Activated CD8-positive, alpha-beta memory T cell treated with anti-CD3 and anti-CD28 coated beads, Interleukin-2, amount 10 ng/mL, durations not matched to agents 7 days and 5 days (primary cell): ENCODE measurements at places on chromosomes 7 and 10. TPM values are rescaled to one million over a fixed set of nuclear protein-coding genes. Genes with fewer than 3 reads are reported as not detected.
A peak's percentile ranks its signal among the peaks of the same experiment; 100 is the strongest.

- no peak for DNase-seq
Measured at GRCh38 chr7:137393570-137393969, 50.0 kb upstream of the PTN start.

- DNase-seq: no peak
Measured at GRCh38 chr7:20269726-20270125, 52.5 kb upstream of the MACC1 start.

Gene FOXI2
- not detected for total RNA-seq

Gene PALD1
- 0.26 TPM for total RNA-seq

DNA sequence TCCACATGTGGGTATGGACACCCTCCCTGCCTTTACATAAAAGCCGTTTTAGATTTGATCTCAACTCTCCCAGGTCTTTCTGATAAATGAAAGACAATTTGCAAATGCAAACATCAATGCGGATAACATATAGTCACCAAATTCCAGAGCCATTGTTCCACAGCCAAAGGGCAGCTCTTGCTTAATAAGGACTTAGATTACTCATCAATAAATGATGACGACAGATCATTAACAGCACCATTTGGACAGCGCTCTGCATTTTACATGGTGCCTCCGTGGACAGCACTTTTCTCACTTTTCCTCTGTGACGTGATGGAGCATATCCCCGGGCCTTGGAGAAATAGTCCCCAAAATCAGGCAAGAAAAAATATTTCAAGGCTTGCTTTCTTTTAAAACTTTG, 370.3 kb upstream of the CELF2 start:
- DNase-seq: no peak

Gene HABP2
- not detected for total RNA-seq

Gene OPN4
- total RNA-seq: not detected

DNA sequence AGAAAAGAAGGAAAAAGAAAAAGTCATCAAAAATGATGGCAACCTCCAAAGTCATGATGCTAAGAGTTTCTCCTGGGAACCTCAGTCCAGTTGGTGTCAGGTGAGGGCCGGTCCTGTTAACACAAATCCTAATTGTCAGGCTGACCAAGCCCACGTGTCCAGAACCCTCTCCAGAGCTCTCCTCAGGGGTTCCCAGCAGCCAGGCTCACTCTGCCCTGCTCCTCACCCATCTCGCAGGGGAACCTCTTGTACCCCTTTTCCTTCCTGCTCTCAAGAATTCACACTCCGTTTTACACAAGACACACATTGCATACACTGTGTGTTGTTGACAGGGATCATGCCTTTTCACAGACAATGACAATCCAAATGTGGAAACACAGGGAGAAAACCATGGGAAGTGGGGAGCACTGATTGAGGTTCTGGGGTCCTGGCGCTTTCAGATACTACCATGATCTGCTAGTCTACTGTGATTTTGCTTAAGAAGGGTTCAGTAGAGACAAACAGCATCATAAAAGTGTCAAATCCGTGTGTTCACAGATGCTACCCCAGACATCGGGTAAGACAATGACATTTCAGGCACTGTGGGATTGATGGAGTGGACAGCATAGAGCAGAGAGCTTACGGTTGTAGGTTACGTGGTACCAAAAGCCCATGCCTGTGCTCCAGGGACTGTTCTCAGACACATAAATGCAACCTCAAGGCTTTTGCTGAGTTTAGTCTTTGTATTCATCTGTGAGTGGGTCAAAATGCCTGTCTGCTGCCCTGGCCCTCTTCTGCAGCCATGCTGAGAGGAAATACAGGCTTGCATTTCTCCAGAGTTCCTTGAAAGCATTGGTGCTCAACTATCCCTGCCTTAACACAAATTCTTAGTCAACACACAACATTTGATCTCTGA, 16.0 kb downstream of the IL2RA start:
- DNase-seq: no peak

GRCh38 chr10:124450012-124450782, at the start of gene NKX1-2:
TSS of gene NKX1-2 (minus strand) at chr10:124450035. CDS start at chr10:124449943, 92 bp downstream.
- DNase-seq: no peak

DNA sequence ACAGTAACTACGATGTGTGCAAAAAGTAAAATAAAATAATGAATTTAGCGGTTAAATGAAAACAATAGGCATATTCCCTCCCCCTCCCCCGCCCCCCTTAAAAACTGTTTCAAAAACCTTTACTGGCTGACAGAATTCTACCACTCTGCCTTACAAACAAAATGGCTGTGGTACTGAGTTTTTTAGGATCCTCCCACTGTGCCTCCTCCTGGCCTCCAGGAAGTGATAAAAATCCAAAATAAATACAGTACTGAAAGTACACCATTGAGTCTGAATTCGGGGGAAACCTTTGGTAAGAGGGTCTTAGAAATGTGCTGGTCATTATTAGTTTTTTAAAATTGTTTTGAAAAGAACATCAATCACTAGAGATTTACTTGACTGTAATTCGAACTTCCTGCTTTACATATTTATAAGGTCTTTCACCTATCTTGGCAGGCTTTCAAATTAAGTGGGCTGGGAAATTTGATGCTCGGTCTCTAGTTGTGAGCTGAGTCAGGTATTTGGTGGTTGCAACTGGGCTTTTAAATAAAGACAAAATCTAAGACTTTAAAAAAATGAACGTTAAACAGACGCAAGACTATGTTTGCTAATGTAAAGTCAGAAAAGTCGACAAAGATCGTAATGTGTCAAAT, 32.5 kb upstream of the EPC1 start:
- DNase-seq: no peak

DNA sequence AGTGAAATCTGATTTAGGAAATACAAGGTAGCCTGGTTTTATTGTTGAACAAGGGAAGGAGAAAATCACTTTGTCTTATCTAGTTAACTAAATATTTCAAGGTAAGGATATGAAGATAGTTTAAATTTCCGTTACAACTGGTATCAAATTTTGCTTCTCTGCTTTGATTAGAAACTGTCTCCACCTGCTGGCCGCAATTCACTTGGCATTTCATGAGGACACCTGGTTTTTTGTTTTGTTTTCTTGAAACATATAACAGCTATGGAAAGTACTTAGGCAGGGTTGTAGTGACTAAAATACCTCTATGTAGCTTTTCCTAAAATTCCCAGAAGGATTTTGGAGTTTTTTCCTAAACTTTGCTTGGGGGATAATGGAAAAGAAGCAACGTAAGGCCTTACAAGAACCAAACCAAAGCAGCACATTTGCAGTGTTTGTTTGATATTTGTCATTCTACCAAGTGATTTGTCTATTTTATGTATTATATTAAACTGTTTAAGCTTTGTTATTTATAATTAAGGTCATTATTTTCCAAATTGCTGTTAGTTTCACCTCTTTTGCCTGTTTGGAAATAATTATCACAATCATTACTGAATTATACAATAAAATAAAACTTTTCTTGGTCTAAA, 73.6 kb downstream of the AHCYL2 start:
- peak; percentile 73 for DNase-seq

DNA sequence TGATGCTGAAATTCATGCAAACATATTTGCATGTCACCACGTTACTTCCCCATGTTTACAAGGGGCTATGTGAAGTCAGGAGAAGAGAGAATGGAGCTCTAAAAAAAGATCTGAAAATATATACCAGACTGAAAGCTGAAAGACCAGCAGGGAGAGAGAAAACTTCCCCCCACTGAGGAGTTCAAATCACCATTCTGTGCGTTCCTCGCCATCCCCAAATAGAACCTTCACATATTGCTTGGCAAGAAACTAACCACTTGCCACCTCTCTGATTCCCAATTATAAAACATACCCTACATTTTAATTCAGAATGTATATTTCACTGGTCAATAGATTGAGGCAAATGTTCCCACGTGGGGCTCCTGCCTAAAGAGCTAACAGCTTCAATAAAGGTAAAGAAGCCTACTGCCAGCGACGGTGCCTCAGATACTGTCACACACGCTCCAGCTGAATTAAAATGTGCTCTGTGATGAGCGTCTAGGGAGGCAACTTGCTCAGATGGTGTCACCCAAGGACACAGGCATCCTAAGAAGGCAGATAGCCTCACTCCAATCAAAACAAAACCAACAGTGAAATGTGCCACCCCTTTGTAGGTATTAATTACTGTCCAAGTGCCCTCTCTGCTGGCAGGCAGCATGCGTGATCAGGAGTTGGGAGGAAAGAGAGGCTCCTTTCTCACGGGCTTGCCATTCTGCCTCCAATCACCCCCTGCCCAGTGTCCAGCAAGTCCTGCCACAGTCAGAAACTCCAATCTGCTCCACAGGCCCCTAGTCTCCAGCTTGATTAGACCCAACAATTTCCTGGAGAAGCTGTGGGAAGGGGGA, 298.2 kb downstream of the GRID1 start:
- peak; percentile 21 for DNase-seq

Gene FKBP6
- total RNA-seq: not detected

DNA sequence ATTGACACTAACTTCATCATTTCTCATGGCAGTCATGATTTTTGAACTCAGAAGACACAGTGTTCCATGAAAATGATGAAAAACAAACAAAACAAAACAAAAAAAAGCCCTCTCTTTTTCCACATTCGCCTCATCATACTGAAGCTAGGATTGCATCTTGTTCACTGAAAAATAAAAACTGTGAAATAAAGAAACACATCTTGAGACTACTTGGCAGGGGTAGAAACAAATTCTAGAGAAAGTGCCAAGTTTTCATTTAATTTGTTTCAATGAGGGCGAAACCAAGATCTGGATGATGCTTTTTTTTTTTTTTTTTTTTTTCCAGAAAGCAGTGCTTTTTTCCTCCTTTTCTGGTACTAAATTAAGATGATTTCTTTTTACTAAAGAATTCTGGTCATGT, 350.4 kb upstream of the ETV1 start:
- no peak for DNase-seq

- DNase-seq: no peak
Measured at GRCh38 chr10:86170255-86171108, 196.1 kb downstream of the GRID1 start.

Gene VSTM4
- not detected for total RNA-seq

DNA sequence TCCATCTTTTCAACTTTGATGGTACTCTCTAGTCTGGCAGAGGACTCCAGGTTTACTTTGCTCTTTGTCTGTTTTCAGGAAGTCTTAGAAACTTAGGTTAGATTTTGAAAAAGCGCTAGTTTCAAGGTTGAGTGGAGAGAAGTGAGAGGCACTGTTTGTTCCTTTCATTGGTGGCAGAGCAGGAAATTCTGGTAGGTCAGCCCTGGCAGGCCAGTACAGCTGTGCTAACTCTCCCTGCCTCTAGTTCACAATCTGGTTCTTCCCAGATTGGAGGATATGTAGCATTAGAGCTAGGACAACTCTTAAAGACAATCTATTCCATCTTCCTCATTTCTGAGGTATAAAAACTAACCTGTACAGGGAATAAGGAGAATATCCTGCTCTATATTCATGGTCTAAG, 160.9 kb upstream of the FZD1 start:
- DNase-seq: no peak

Gene PTPRN2
- total RNA-seq: 5.7 TPM

DNA sequence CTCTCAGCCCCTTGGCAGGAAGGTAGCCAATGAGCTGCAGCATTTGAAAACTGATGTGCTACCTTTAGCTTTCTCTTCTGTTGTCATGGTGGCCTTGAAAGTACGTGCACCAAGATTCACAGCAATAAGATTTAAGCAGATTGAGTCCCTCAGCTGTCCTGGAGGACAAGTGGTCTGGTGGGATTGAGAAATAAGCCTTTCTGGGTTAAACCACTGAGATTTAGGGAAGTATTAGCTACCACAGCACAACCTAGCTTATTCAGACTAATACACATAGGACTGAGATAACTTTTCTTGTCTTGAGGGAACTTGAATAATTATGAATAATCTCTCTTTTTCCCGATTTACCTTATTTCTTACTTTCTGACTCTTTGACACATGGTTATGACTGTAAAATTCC, 324.0 kb downstream of the PTEN start:
- no peak for DNase-seq

DNA sequence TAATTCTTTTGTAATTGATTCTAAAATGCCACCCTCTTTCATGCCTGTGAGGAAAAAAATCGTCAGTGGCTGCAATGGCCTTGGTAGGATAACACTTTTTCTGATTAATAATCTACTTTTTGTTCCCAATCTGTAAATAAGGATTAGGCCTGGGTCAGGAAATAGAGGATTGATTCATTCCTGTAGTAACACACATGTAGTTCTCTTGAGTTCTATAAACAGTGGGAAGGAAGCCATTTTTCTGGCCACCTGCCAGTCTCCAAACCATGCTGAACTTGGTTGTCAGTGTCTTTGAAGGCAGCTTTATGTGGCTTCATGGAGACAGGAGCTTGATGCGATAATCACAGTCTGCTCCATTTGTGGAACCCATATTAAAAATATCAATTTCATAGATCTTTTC, 169.3 kb upstream of the NFE2L3 start:
- no peak for DNase-seq

DNA sequence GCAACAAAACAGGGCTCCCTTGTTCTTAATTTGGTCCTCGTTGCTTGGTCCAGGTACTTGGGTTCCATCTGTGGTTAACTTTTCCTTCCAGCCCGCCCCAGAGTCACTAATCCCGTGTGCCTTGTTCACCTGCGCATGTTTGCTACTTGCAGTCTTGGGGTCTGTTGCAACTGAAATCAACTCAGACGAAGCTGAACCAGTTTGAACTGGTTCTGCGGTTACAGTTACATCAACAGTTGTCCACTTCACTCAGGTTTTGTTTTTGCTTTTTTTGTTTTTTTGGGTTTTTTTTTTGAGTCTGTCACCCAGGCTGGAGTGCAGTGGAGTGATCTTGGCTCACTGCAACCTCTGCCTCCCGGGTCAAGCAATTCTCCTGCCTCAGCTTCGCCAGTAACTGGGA, 34.7 kb downstream of the TRRAP start:
- DNase-seq: no peak

Gene SAP25
- total RNA-seq: 18.2 TPM

- DNase-seq: no peak
Measured at GRCh38 chr7:141366091-141366621, 185.1 kb upstream of the AGK start.

DNA sequence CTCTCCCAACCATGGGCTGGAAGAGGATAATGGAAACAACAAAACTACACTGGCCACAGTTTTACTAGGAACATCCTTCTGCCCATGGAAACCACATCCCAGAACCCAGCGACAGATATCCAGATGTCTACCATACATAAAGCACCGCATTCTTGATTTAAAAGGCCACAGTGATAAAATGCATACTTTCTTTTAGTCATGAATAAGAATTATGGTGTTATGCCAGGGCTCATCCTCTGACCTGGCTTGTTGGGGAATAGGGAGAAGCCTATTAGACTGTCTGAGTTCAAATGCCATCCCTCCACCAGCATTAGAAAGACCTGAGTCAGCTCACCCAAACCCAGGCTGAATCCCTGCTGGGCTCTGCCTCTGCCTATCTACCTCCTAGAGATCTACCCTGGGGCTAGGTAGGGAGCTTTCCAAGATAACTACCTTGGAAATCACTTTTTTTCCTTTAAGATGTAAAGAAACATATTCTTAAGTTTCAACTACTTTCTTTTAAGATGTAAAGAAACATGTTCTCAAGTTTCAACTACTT, 5.2 kb downstream of the ABCA13 start:
- no peak for DNase-seq

DNA sequence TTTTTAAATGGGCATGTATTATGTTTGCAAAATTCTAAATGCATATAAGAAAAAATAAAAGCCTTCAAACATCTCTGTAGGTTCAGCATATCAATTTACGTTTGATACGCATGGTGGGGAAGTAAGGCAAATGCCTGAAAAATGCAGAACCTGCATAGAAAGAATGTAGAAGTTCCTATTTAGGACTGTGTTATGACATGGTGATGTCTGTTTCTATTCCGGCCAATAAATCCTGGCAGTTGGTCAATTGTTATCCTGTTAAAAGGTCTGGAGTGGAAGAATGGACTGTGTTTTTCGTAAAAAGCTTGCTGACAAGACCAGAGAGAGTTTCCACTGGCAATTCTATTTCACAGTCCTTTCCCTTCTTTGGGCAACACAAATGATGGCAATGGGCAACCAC, 49.6 kb upstream of the CAV2 start:
- DNase-seq: no peak
